ENCODE measurements at places on chromosomes 1 and 21.

DNA sequence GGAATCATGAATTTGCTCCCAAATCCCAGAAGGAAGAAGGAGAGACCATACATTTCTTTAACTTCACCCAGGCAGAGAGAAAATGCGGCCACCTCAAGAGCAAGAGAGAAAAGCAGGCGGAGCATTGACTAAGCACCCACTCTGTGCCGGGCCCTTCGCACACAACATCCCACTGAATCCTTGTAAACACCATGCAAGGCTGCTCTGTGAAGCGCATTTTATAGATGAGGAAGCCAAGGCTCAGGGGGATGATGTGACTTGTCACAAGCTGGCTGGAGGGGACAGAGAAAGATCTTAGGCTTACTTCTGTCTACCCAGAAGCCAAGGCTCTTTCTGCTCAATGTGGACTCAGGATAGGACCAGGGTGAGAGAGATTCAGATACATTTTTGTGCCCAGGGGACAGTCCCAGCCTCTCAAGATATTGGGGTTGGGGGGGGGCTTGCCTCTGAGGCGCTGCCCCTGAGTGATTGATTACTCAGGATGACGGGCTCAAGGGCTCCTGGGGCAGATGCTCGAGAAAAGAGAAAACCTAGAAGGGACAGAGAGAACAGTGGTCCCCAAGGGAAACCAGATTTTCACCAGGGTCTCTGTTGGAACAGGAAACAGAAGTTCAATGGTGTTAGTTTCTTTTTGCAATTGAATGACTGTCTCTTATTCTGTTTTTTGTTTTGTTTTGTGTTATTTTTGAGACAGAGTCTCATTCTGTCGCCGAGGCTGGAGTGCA lies 19.5 kb downstream of the PADI2 start:
- H3K36me3 ChIP-seq: no peaks in the 10 kb centered on the region
- DNase-seq: no peak
- H3K4me3 ChIP-seq: no peak overlapping the region
- no peaks in the 10 kb centered on the region for H3K4me1 ChIP-seq

GRCh38 chr1:62352387-62352786 lies 33.2 kb upstream of the KANK4 start:
- no peaks in the 10 kb centered on the region for H3K4me1 ChIP-seq
- H3K4me3 ChIP-seq: no peak overlapping the region
- no peak for DNase-seq
- H3K36me3 ChIP-seq: no peaks in the 10 kb centered on the region
- H3K27me3 ChIP-seq: no peaks in the 10 kb centered on the region

- no peaks in the 10 kb centered on the region for H3K36me3 ChIP-seq
- H3K27me3 ChIP-seq: no peaks in the 10 kb centered on the region
- peak overlapping the region; percentile 34 for H3K27ac ChIP-seq
Measured at GRCh38 chr1:31370565-31370964, 2.3 kb downstream of the FABP3 start.

DNA sequence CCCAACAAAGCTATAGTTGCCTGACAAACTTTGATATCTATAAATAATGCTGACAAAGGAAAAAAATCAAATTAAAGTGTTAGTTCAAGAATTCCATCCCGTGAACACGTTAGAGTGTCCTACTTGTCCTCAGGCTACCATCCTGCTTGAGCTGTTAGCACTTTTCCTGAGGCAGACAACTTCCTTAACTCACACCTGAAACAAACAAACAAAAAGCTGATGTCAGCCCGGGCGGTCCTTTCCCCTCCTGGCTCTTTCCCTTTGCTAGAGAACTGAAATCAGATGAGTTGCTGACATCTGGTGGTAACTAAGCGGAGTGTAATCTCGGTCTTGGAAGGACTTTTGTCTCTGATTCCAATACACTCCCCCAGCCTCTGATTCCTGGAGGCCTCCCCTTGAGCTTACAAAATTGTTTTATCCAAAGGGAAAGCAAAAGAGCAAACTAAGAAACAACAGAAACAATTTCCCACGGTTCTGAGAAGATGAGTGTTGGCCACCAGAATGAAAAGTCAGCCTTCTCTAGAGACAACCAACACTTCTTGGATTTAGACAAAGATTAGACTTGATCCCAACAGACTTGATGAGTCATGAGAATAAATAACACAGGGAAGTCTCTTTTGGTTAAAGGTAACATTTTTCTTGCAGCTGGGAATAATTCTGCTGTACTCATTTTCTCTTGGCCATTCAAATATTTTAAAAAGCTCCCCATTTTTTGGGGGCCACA lies 135.4 kb downstream of the PROX1 start:
- H3K4me1 ChIP-seq: no peaks in the 10 kb centered on the region
- no peak overlapping the region for H3K4me3 ChIP-seq
- no peaks in the 10 kb centered on the region for H3K27me3 ChIP-seq
- H3K36me3 ChIP-seq: no peaks in the 10 kb centered on the region
- no peak overlapping the region for H3K27ac ChIP-seq

- H3K27ac ChIP-seq: no peak overlapping the region
- no peak for DNase-seq
- no peak overlapping the region for H3K4me3 ChIP-seq
- no peaks in the 10 kb centered on the region for H3K27me3 ChIP-seq
Measured at GRCh38 chr1:15808955-15809354, 1.5 kb upstream of the UQCRHL start.

- H3K27ac ChIP-seq: no peak overlapping the region
- H3K4me1 ChIP-seq: no peaks in the 10 kb centered on the region
- no peaks in the 10 kb centered on the region for H3K27me3 ChIP-seq
- no peak for DNase-seq
- no peak overlapping the region for H3K4me3 ChIP-seq
Measured at GRCh38 chr1:205044741-205045140, 1.7 kb downstream of the CNTN2 start.

DNA sequence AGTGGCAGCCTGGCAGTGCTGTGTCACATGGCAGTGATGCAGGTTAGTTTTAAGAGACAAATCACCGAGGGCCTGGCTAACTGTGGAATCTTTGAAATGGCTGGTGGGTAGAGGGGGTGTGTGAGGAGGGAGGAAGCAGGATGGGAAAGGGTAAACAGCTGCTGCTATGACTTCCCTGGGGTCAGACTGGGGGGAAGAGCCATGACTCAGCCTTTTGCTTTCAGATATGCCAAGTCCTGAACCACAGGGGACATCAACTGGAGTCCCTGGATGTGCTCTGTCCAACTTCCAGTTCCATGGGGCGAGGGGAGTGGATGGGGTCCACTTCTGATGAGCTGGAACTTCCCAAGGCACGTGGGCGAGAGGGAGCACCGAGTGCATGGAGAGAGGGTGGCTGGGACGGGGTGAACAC lies 121.1 kb upstream of the ADAR start:
- H3K27ac ChIP-seq: no peak overlapping the region
- H3K4me1 ChIP-seq: peaks cover 28% of the 10 kb centered on the region
- no peaks in the 10 kb centered on the region for H3K36me3 ChIP-seq
- H3K27me3 ChIP-seq: no peaks in the 10 kb centered on the region

GRCh38 chr1:31259746-31260145 lies 20.1 kb upstream of the NKAIN1 start:
- H3K4me1 ChIP-seq: peaks cover 14% of the 10 kb centered on the region
- DNase-seq: peak; percentile 45
- peak overlapping the region; percentile 47 for H3K27ac ChIP-seq
- no peak overlapping the region for H3K4me3 ChIP-seq
- no peaks in the 10 kb centered on the region for H3K27me3 ChIP-seq

DNA sequence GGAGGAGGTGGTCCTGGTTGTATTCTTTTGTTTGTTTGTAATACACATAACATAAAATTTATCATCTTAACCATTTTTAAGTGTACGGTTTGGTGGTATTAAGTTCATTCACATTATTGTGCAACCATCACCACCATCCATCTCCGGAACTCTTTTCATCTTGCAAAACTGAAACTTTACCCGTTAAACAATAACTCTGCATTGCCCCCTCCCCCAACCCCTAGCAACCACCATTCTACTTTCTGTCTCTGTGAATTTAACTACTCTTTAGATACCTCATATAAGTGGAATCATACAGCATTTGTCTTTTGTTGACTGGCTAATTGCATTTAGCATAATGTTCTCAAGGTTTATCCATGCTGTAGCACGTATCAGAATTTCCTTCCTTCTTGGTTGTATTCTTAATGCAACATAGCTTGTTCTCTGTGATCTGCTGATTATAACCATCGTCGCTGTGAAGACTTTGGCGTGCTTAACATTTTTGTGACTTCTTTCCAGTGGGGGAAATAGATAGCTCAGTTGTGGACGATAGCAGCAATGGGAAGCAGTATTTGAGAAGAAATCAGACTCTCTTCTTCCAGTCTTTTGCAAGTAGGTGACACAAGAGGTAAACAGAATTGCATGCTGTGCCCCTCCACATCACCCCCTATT lies 117.5 kb upstream of the HOOK1 start:
- no peaks in the 10 kb centered on the region for H3K36me3 ChIP-seq
- H3K27ac ChIP-seq: no peak overlapping the region
- no peak overlapping the region for H3K4me3 ChIP-seq
- H3K27me3 ChIP-seq: no peaks in the 10 kb centered on the region

DNA sequence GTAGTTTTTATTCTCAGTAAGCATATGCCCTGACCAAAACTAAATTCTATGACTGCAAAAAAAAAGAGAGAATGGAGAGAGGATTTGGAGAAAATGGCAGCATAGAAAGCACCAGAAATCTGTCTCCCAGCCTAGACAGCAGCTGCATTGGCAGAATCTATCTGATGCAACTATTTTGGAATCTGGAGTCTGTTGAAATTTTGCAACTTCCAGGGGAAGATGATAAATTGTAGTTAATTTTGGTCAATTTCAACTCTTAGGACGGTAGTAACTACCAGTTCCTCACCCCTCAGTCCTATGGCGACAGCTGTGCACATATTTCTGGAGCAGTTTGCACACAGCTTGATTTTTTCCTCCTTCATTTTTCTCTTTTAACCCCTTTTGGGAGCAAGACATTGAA lies 10.9 kb downstream of the EXO5 start:
- no peak overlapping the region for H3K4me3 ChIP-seq
- H3K27me3 ChIP-seq: no peaks in the 10 kb centered on the region
- no peak for DNase-seq
- no peak overlapping the region for H3K27ac ChIP-seq
- no peaks in the 10 kb centered on the region for H3K36me3 ChIP-seq

DNA sequence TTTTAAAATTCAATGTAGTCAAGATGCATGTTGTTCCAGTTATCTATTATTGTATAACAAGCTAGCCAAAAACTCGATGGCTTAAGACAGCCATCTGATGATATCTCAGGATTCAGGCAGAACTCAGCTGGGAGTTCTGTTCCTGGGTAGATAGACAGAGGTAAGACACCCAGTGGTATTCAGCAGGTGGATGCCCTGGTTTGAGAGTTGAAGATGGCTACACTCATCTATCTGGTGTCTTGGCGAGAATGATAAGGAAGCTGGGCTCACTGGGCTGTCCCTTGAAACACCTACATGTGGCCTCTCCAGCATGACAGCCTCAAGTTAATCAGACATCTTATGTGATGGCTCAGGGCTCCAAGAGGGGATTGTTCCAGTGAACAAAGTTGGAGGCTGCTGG lies 3.3 kb upstream of the KCNK1 start:
- no peaks in the 10 kb centered on the region for H3K36me3 ChIP-seq
- H3K4me3 ChIP-seq: no peak overlapping the region
- no peak for DNase-seq
- H3K27me3 ChIP-seq: no peaks in the 10 kb centered on the region
- no peak overlapping the region for H3K27ac ChIP-seq

DNA sequence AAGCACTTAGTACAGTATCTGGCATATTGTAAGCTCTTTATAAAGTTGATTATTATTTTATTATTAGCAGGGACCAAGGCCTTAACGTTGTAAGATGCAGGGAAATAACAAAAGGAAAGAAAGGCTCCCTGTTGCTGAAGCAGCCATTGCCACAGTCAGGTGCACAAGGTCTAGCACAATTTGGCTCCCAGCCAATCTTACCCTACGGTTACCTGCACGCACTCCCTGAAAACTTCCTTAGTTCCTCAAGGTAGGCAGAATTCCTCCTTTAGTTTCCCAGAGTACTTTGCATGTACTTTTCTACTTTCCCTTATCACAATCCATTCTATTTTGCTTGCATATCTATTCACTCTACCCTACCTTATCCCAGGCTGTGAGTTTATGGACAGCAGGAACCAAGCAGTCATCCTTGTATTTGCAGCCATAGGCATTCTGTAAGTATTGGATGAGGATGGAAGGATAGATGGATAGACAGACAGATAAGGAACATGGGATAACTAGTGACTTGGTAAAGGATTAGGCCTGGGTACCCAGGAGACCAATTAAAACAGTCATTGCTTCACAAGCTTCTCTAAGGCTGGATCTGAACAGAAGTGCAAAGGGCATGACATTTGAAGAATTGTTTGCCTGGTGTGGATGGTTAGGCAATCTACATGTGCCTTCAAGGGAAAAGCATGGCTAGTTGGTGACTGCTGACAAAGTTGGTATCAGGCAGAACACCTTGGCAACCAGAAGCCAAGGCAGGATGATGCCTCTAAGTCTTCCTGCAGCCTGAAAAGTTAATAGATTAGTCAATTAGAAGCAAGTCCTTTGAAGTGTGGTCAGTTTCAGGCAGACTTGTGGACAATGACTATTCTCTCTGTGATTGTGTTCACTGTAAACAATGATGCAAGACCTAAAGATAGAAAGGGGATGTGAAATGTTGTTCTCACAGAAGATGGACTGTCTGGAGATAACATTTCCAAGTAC lies 20.8 kb upstream of the JAK1 start:
- no peak for DNase-seq
- H3K36me3 ChIP-seq: no peaks in the 10 kb centered on the region
- no peak overlapping the region for H3K27ac ChIP-seq
- no peaks in the 10 kb centered on the region for H3K4me1 ChIP-seq
- no peaks in the 10 kb centered on the region for H3K27me3 ChIP-seq

GRCh38 chr1:33310702-33311101 lies 10.2 kb downstream of the A3GALT2 start:
- H3K4me3 ChIP-seq: no peak overlapping the region
- peaks cover 9% of the 10 kb centered on the region for H3K4me1 ChIP-seq
- no peak for DNase-seq

DNA sequence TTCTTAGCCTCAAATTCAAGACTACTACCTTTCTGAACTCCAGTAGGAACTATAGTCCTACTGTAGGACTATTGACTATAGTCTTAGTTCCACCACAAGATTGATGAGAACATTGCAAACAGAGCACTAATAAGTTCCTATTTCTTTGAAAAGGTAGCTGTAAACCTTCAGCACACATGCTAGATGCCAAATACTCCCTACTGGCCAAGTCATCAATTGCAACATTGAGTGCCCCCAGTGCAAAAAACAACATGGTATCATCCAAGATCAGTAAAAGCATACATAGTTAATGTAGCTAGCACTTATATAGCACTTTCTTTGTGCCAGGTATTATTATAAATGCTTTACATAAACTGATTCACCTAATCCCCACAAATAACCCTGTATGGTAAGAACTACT lies 99.8 kb downstream of the MRPL39 start:
- no peak overlapping the region for H3K4me3 ChIP-seq
- no peaks in the 10 kb centered on the region for H3K27me3 ChIP-seq
- no peak for DNase-seq

DNA sequence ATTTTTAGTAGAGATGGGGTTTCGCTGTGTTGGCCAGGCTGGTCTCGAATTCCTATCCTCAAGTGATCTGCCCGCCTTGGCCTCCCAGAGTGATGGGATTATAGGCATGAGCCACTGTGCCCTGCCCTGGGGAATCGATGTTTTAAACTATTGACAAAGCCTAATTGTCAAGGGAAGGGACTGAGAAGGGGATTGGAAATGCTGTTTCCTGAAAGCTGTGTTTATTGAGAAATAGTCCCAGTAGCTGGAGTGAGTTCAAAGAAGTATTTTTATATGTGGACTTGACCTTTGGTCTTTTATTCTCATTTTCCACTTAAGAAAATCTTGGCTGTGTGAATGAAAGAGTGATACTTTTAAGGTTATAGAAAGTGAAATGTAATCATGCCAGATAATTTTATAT lies 47.5 kb downstream of the KIF1B start:
- no peaks in the 10 kb centered on the region for H3K36me3 ChIP-seq
- H3K27ac ChIP-seq: peak overlapping the region; percentile 11
- H3K4me3 ChIP-seq: no peak overlapping the region
- no peaks in the 10 kb centered on the region for H3K27me3 ChIP-seq

Measured in adrenal gland (tissue), 19 donors.